ENCODE measurements at places on chromosomes 11 and 22. TPM values are rescaled to one million over a fixed set of nuclear protein-coding genes. Genes with fewer than 3 reads are reported as not detected.

Gene CLTCL1
- total RNA-seq: 4.4 TPM

- DNase-seq: peak; percentile 63
Measured at GRCh38 chr22:36435516-36436415, 45.7 kb downstream of the TXN2 start.

- no peak for DNase-seq
Measured at GRCh38 chr11:59138643-59139042, 4.0 kb upstream of the FAM111A start.

DNA sequence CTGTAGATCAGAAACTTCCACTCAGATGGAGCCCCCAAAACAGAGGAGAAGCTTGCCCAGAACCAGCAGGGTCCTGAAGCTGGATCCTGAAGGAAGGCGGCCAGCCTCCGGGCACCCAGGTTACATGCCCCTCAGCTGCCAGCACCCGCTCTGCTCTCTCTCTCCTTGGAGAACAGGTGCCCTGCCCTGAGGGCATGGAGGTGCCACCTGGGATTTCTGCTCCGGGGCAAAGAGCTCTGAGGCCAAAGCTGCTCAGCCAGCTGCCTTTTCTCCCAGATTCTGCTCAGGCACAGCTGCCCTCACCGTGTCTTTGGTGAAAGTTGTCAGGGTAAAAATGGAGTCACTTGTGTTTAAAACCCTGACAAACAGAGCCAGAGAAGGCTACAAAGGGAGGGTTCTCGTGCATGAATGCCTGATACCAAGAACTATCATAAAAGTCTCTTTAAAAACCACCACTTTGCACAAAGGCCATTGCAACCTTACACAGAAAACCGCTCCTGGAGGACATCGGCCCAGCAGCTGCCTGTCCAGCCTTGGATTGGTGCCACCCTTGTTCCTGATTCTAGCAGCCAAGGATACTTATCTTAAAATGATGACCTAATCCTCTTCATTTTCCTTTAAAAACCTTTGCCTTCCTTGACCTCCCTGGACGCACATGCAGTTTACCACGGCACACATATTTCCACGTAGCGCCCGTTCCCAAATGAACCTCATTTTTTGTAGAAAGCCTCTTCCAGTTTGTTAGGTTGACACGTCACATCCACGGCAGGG is 140.0 kb downstream of the CACNA1I start:
- no peak for DNase-seq

Gene NAGA
- total RNA-seq: 27.2 TPM

DNA sequence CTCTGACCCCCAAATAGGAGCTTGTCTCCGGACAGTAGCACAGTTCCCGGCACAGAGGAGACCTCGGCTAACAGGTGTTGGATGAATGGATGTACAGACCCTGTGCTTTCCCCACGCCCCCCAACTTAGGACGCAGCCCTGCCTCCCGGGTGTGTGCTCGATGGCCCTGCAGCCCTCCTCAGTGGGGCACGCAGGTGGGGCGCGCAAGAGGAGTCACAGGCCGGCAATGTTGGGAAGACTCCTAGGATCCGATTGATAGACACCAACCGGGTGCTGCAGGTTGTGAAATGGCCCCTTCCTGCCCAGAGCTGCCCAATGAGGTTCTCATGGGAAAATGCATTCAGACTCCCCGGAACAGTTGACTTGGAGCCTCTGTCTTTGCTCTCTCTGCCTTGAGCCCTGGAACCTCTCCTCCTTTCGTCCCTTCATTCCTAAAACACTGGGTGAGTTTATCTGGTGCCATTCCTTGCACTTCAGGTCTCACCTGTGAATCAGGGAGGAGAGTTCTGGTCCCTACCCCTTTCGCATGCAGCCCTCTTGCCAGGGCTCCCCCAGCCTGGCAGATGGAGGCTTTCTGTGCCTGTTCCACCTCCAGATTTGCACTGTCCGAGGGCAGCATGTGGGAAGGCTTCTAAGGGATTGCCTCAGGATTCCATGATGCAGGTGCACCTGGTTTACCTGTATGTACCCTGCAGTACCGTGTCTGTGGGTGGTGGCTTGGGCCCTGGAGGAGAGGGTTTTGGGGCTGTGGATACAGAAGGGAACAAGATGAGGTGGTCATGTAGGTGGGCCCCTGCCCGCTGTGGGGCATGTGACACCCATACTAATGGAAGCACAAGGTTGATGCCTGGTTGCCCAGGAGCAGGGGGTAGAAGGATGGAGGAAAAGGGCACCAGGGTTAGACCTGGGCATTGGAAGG is 1.2 kb downstream of the MICALL1 start:
- DNase-seq: no peak

- no peak for DNase-seq
Measured at GRCh38 chr11:73789279-73789670, 1.6 kb downstream of the MRPL48 start.

- DNase-seq: peak; percentile 76
Measured at GRCh38 chr11:9535189-9535781, 38.2 kb upstream of the WEE1 start.

Gene MS4A8
- total RNA-seq: 3.5 TPM

GRCh38 chr22:31504282-31504681 is 7.9 kb downstream of the SFI1 start:
- no peak for DNase-seq

Measured in Calu3 (cell line).